Lung microvascular endothelial cell (primary cell): ENCODE measurements at places on chromosomes 11 and 22.

DNA sequence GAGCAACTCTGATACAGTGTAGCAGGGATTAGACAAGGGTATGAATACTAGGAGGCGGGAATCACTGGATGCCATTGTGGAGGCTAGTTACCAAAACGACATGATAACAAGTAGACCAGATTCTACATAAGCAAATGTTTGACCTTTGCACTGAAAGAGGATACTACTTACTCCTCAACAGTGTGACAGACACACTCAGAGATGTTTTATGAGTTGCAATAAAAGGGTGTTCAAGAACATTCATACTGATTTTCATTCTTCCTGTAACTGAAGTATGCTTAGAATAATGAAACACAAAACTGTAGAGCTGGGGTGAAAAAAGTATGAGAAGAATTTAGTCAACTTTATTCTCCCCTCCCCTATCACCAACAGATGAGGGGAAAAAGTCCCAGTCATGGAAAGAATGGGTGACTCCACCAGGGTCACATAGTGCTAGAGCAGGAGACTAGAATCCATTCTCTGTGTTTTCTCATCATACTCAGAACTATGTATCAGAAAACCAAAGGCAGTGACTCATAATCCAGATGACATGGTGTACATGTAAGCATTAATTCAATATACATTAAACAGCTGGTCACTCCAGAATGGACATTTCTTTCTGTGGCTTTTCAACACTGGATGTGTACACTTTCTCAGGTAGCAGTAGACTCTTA lies 32.8 kb downstream of the ARHGAP20 start:
- DNase-seq: no peak

DNA sequence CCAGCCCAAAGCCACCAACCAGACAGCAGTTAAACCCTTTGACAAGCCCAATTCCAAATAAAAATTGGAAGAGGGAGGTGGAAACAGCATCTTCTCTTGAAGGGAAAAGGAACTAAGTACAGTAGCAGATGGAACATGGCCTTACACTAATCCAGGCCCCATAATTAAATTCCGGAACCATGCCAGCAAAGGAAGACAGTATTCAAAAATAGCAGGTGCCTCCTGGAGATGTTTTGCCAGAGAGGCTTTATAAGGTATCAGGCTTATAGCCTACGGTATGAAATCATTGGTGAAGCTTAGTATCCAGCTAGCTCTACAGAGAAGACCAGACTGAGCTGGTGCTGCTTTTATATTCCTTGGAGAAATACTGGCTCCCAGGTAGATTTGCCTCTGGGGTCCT lies 344.1 kb upstream of the API5 start:
- no peak for DNase-seq

DNA sequence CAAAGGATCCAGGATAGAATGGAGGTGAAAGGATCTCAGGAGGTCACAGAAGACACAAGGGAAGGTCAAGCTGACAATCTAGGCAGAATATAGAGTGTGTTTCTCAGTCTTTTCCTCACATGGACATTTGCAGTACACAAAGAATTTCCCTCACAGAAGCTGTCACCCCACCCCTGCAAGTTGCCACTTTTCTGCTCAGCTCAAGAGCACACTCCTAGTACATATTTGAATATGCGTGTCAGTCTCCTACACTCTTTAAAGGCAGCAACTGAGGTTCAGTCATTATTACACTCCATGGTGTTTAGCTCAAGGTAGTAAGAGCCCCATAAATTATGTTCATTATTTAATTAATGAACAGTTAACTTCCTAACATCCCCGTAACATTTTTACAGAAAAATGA lies 59.1 kb downstream of the ETS1 start:
- no peak for DNase-seq

GRCh38 chr22:31866918-31867317 lies 77.4 kb upstream of the YWHAH start:
- DNase-seq: no peak

- no peak for DNase-seq
Observed at GRCh38 chr22:27377501-27378295, 423.9 kb downstream of the MN1 start.

GRCh38 chr11:93474123-93474522 lies 69.1 kb downstream of the SMCO4 start:
- DNase-seq: no peak

GRCh38 chr11:34990916-34991315 lies 74.5 kb downstream of the PDHX start:
- DNase-seq: no peak

DNA sequence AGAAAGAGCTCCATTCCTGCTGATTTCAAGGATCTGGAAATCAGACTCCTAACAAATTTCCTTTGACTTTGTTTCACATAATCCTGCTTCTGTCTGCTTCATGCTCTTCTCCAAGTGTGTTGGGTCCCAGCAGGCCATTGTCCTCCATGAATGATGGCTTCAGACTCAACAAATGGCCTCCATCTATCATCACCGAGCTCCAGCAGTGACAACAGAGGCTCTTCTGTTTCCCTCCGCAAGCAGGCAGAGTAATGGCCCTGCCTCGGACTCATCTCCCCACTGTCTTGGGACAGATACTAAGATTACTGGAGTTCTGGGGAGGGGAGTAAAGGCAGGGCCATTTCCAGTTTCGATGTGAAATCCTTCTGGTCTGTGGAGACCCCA lies 127.3 kb downstream of the TENM4 start:
- DNase-seq: no peak

DNA sequence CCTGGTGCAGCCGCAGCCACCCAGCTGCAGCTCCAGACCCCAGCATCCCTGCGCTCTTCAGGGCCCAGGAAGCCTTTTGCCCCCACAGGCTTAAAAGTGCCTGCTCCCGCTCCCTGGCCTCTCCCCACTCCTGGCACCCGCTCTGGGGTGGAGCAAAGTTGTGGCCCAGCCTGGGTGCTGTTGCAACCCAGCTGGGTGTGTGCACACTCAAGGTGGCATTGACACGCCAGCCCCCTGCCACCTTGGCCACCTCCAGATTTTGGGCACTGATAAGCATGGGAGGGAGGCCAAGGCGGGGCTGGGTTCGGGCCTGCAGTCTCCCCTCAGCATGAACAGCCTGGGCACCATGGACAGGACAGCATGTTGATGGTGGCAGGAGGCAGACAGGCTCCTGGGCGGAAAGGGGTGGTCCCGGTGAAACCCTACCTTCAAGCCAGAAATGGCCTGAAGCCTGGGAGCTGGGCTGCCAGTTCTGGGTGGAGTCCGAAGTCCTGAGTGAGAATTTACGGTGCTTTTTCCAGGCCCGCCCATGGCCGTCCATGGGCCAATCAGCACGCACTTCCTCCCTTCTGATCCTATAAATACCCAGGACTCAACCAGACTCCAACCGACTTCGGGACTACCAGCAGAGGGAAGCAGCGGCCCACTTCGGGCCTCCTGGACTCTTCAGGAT lies 23.6 kb upstream of the RNASEH2C start:
- peak; percentile 55 for DNase-seq

DNA sequence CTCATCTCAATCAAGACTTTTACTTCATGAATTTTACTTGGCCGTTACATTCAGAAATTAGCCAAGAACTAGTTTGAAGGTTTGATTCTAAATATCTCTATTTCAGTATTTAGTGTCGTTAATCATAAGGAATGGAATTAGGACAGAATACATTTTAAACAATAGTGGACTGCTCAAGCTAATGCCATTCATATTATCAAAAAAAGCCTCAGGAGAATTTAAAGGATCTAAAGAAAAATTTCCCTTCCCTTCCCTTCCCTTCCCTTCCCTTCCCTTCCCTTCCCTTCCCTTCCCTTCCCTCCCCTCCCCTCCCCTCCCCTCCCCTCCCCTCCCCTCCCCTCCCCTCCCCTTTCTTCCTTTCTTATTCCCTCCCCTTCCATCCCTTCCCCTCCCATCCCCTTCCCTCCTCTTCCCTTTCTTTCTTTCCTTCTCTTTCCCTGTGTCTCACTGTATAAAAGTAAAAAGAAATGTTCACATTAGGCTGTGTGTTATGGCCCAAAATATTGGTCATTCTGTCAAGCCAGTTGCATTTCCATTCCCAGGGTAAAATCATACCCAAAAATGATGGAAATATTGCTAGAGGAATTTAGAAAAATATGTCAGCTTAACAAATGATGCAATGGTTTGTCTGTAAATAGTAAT lies 717.8 kb downstream of the LUZP2 start:
- DNase-seq: no peak

DNA sequence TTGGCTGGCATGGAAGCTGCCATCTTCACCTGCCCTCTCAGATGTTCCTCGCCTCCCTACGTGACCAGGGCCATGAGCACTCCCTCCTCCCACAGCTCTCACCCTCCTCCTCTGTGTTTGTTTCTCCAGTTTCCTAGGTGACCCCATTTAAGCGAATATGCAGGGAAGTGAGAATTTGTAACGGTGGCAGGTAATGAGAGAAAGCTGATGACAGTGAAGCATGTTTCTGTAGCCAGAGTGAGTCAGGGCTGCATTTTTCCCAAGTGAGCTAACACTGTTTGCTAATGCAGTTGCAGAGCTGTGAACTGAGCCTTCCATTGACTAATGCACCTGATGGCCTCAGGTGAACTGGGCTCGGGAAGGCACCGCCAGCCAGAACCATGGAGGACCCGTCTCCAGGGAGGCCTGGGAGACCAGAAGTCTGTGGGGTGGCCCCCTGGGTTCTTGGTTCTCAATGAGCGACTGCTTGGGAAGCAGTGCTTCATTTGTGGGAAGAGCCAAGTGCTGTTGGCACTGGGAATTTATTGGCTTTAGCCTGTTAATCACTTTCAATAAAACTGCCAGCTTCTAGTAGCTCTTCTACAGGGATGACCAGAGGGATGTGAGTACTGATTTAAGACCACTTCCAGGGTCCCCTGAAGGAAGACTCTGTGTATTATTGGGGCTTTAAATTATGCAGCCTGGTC lies 64.5 kb downstream of the BARX2 start:
- no peak for DNase-seq
